ENCODE measurements at places on chromosomes 5 and 9.

GRCh38 chr9:107874591-107875369 is 385.2 kb upstream of the KLF4 start:
- no peak for DNase-seq

GRCh38 chr9:36258996-36259533 is 817 bp upstream of the GNE start:
- DNase-seq = no peak

DNA sequence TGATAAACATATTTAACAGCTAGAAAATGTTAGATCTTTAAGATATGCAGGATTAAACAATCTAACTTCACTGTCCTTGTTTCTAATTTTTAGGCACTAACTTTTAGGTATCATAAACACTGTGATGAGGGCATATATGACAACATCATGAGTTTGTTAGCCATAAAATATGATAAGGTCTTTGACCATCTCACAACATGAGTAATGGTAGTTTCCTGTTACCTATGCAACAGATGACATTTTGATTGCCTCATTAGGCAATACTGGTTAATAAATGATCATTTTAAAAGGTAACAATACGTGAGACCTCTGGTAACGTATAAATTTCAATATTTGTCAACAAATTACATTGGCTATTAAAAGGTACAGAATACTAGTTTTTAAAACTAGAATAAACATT is 613.5 kb downstream of the PDE4D start:
- no peak for DNase-seq

- no peak for DNase-seq
Measured at GRCh38 chr9:96884443-96884842, 30.1 kb upstream of the ZNF782 start.

GRCh38 chr5:177300236-177300880 is 3.2 kb downstream of the RAB24 start:
- DNase-seq = peak; percentile 61

- no peak for DNase-seq
Measured at GRCh38 chr9:95826183-95826838, 49.2 kb upstream of the ERCC6L2 start.

DNA sequence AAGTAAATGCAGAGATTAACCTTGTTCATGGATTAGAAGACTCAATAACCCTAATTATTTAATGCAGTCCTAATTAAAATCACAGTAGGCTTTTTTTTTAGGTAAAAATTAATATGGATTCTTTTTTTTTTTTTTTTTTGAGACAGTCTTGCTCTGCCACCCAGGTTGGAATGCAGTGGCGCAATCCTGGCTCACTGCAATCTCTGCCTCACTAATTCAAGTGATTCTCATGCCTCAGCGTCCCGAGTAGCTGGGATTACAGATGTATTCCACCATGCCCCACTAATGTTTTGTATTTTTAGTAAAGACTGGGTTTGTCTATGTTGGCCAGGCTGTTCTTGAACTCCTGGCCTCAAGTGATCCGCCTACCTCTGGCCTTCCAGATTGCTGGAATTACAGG is 40.6 kb downstream of the DENND4C start:
- DNase-seq = no peak

DNA sequence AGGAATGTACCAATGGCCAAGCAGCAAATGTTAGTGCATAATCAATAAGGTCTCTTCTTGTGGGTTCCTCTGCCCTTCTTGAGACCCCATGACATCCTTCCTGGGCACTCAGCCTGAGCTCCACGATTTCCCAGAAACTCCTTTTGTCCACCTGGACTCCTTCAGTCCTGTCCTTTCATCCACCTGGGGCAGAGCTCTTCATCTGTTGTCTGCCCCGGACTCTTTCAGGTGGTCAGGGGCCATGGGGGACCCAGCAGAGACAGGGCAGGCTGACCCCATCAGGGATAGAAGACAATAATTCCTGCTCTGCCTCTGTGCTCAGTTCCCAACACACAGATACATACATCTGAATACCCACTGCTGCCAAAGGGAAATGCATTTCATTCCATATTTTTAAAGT is 58.9 kb upstream of the OTULINL start:
- DNase-seq = no peak

GRCh38 chr5:52829664-52830063 is 41.9 kb downstream of the ITGA1 start:
- DNase-seq = no peak
